ENCODE measurements at places on chromosomes 11 and 22. TPM values are rescaled to one million over a fixed set of nuclear protein-coding genes. Genes with fewer than 3 reads are reported as not detected.

DNA sequence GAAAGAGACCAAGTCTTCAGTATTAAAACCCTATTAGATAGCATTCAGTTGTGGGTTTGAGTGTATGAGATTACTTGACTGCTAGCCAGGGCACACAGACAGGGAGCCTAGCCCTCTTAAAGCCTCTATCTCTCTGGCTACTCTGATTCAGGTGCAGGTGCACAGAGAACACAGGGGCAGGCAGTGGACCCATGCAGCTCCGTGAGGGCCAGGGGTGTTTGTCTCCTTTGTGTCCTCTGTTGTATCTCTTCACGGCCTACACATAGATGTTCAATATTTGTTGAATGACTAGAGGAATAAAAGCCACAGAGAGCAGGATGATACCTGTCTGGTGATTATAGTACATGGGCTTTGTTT lies 21.5 kb upstream of the AIFM3 start:
- no peak overlapping the region for H3K4me3 ChIP-seq
- peaks cover 20% of the 10 kb centered on the region for H3K4me1 ChIP-seq
- H3K36me3 ChIP-seq = peaks cover 9% of the 10 kb centered on the region

GRCh38 chr11:69385832-69386427 lies 92.0 kb downstream of the MYEOV start:
- H3K36me3 ChIP-seq = 0 out of 2 replicates have a peak, but pooled peaks cover 5% of the 10 kb centered on the region
- no peak overlapping the region for H3K4me3 ChIP-seq
- DNase-seq = no peak
- no peaks in the 10 kb centered on the region for H3K4me1 ChIP-seq
- no peaks in the 10 kb centered on the region for H3K27me3 ChIP-seq

DNA sequence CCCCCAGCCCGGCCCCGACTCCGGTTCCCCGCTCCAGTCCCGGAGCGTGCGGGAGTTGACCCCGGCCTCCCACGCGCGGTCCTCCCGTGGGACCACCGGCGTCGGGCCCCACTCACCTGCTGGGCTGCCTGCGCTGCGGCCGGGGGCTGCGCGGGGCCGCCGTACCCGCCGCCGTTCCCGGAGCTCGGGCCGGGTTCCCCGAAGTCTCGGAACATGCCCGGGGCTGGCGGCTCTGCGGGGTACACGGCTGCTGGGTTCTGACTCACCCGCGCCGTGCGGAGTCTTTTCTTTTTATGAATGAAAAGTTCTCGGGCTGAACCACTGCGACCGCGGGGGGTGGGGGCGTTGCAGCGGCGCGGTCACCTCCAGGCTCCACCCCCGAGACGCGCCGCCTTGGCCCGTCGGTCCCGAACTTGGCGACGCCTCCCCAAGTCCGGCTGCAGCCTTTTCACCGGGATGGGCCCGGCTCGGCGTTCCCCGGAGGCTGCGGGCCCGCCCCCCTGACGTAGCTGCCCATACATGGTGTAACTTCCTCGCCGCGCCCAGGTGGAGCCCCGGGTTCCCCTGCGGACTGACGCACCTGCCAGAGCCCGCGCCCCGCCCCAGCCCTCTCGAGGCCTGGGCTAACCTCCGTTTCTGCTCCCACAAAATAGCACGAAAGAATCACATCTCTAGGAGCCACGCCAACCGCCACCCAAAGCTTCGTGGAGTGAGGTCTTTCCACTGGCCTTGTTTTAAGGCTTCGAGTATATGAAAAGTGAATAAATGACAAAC lies at the start of gene FOSL1:
Gene FOSL1, minus strand, starts transcription at position 264 of the 774 bp plus-strand sequence. Its CDS starts 49 bp downstream, at position 215.
- peaks cover 8% of the 10 kb centered on the region for H3K4me1 ChIP-seq
- H3K36me3 ChIP-seq = no peaks in the 10 kb centered on the region
- H3K27me3 ChIP-seq = peaks cover 59% of the 10 kb centered on the region
- no peak within 1 kb of the TSS for H3K27ac ChIP-seq

- DNase-seq = no peak
- no peak overlapping the region for H3K27ac ChIP-seq
- H3K36me3 ChIP-seq = no peaks in the 10 kb centered on the region
- no peak overlapping the region for H3K4me3 ChIP-seq
- no peaks in the 10 kb centered on the region for H3K27me3 ChIP-seq
Observed at GRCh38 chr11:65482306-65482850, 16.5 kb upstream of the MALAT1 start.

- H3K4me1 ChIP-seq = no peaks in the 10 kb centered on the region
- H3K36me3 ChIP-seq = no peaks in the 10 kb centered on the region
- H3K27ac ChIP-seq = no peak overlapping the region
- DNase-seq = peak; percentile 10
- no peaks in the 10 kb centered on the region for H3K27me3 ChIP-seq
Observed at GRCh38 chr11:111189466-111189865, 56.1 kb upstream of the POU2AF2 start.

GRCh38 chr11:119389611-119390254 lies 8.2 kb upstream of the USP2 start:
- H3K36me3 ChIP-seq = no peaks in the 10 kb centered on the region
- H3K4me3 ChIP-seq = no peak overlapping the region
- H3K27ac ChIP-seq = no peak overlapping the region

DNA sequence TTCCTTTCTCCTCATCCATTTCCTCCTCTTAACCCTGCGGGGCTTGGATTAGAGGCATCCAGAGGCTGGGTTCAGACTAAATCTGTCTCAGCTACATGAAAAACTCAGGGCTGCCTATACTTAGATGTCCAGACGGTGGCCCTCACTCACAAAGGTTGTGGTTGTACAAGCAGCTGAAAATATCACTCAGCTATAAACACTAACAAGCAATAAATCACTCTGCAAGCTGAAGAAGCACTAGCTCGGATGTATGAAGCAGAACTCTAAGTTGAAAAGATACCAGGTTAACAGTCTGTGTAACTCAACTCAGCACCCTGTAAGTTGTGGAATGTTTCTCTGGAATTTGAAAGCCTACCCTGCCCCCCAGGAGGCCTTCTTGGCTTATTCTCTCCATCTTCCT lies 82.9 kb downstream of the EXT2 start:
- H3K4me1 ChIP-seq = peaks cover 14% of the 10 kb centered on the region
- no peaks in the 10 kb centered on the region for H3K36me3 ChIP-seq
- H3K27me3 ChIP-seq = no peaks in the 10 kb centered on the region
- peak; percentile 61 for DNase-seq
- no peak overlapping the region for H3K4me3 ChIP-seq

- peaks cover 40% of the 10 kb centered on the region for H3K4me1 ChIP-seq
- H3K36me3 ChIP-seq = no peaks in the 10 kb centered on the region
- H3K27ac ChIP-seq = no peak overlapping the region
- H3K4me3 ChIP-seq = no peak overlapping the region
- H3K27me3 ChIP-seq = no peaks in the 10 kb centered on the region
Observed at GRCh38 chr22:26064048-26064447, 105.2 kb upstream of the SEZ6L start.

- no peaks in the 10 kb centered on the region for H3K27me3 ChIP-seq
- H3K4me3 ChIP-seq = no peak overlapping the region
- H3K4me1 ChIP-seq = no peaks in the 10 kb centered on the region
- H3K36me3 ChIP-seq = no peaks in the 10 kb centered on the region
- no peak overlapping the region for H3K27ac ChIP-seq
Observed at GRCh38 chr11:43997022-43997660, 50.6 kb upstream of the ACCSL start.

GRCh38 chr22:25169278-25170031 lies 30.2 kb upstream of the CRYBB3 start:
- no peaks in the 10 kb centered on the region for H3K36me3 ChIP-seq
- no peaks in the 10 kb centered on the region for H3K27me3 ChIP-seq
- H3K27ac ChIP-seq = no peak overlapping the region
- no peak overlapping the region for H3K4me3 ChIP-seq
- DNase-seq = no peak

DNA sequence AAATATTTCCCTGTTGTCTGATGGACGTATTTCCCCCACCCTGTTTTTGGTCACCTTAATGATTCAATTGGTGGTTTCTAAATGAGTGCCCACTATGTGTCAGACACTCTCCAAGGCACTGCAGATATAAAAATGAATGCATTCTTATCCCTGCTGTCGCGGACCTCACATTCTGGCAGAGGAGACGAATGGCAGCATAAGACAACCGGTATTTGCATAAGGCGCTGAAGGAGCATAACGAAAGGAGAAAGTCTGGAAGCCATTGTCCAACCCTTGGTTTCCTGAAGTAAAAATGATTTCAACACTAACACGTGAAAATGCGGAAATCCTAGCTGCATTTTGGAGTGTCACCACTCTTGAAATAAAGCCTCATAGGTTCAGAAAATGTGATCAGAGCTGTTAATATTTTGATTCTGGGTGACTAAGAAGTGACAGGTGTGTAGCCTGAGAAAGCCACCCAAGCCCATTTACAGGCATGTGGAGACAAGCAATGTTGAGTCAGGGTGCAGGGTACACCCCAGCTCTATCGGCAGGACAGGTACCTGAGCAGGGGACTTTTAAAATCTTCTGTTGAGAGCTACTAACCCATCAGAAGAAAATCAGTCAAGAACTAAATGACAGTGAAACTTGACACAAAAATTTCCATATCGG lies 10.1 kb upstream of the GAB2 start:
- no peak for DNase-seq
- no peak overlapping the region for H3K27ac ChIP-seq
- H3K36me3 ChIP-seq = no peaks in the 10 kb centered on the region

- H3K36me3 ChIP-seq = no peaks in the 10 kb centered on the region
- no peak overlapping the region for H3K4me3 ChIP-seq
- no peak for DNase-seq
- H3K27ac ChIP-seq = no peak overlapping the region
- no peaks in the 10 kb centered on the region for H3K4me1 ChIP-seq
Observed at GRCh38 chr11:101176381-101176780, 46.8 kb upstream of the PGR start.

DNA sequence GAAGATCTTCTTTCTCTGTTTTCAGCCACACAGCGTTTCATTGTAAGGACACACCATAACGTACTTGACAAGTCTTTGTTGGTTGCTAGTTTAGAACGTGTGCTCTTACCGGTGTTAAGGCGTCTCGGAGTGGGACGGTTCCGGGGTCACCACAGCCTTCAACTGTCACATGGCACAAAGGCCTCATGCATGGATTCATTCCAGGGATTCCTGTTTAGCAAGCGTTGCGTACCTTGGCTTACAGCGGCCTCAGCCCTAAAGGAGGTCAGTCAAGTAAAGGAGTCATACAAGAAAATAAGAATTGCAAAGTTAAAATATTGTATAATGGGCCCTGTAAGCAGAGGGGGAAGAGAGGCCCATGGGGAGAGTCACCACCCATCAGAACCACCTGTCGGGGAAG lies 2.2 kb upstream of the SCGB1A1 start:
- no peaks in the 10 kb centered on the region for H3K4me1 ChIP-seq
- H3K36me3 ChIP-seq = no peaks in the 10 kb centered on the region
- H3K27ac ChIP-seq = no peak overlapping the region
- DNase-seq = no peak

- peaks cover 20% of the 10 kb centered on the region for H3K4me1 ChIP-seq
- peaks cover 9% of the 10 kb centered on the region for H3K36me3 ChIP-seq
- no peak for DNase-seq
- H3K27ac ChIP-seq = no peak overlapping the region
Observed at GRCh38 chr22:20940186-20940651, 23.0 kb downstream of the CRKL start.

DNA sequence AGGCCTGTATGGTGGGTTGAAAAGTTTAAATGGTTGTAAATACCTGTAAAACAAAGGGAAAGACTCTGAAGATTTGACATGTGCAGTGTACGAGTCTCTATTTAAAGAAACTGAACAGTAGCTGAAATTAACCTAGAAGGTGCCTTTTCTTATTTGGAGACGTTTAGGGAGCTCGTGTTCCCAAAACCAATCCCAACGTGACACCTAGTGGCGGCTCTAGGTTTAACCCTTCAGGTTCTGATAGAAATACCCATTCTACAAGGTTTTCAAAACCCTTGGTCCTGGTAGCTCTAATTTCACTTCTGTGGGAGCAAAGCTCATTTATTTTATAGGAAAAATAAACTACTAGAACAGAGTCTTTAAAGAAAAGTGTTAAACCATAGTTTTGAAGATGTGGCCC lies 258.3 kb downstream of the LRRC4C start:
- H3K4me1 ChIP-seq = peaks cover 6% of the 10 kb centered on the region
- no peaks in the 10 kb centered on the region for H3K27me3 ChIP-seq
- H3K36me3 ChIP-seq = no peaks in the 10 kb centered on the region
- no peak overlapping the region for H3K27ac ChIP-seq
- no peak overlapping the region for H3K4me3 ChIP-seq

DNA sequence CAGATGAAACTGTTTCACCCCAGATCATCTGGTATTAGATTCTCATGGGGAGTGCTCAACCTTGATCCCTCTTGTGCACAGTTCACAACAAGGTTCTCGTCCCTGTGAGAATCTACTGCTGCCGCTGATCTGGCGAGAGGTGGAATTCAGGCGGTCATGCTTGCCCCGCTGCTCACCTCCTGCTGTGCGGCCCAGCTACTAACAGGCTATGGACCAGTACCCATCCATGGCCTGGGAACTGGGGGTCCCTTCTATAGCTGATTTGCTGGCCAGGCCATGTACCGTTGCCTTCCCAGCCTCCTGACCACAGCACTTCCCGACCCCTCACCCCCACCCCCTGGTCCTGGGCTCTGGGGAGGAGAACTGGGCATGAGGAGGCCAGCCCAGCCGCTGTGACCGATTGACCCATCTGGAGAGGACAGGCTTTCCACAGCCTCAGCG lies 2.6 kb downstream of the PHLDA2 start:
- H3K27ac ChIP-seq = no peak overlapping the region
- H3K36me3 ChIP-seq = no peaks in the 10 kb centered on the region
- H3K4me3 ChIP-seq = no peak overlapping the region
- H3K4me1 ChIP-seq = peaks cover 10% of the 10 kb centered on the region

DNA sequence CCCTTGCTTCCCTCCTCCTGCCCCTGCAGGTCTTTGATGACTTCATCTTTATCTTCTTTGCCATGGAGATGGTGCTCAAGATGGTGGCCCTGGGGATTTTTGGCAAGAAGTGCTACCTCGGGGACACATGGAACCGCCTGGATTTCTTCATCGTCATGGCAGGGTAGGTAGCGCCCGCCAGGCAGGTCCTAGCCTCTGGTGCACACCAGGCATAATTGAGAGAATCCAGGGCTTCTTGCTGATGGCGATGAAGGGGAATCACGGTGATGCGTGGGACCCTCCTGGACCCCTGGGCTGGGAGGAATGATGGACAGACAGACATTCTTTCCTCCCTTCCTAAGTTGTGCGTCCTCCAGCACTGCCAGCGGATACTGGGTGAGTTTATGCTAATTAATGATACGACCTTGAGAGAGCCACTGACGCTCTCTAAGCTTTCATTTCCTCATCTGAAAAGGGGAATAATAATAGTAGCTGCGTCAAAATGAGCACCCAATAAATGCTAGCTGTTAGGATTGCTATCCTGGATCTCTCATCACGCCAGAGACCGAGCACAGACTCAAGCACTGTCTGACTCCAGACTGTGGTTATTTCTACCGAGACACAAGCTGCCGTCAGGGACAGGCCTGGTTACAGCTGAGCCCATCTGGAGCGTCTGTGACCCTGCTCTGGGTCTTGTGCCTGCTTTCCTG lies 30.1 kb downstream of the CACNA1I start:
- no peak overlapping the region for H3K27ac ChIP-seq
- no peak for DNase-seq
- no peaks in the 10 kb centered on the region for H3K4me1 ChIP-seq
- H3K27me3 ChIP-seq = 0 out of 2 replicates have a peak, but pooled peaks cover 3% of the 10 kb centered on the region
- no peaks in the 10 kb centered on the region for H3K36me3 ChIP-seq

Gene CEND1
- polyA plus RNA-seq = 5.7 TPM

Gene ELF5
- polyA plus RNA-seq = not detected

Gene NEFH
- polyA plus RNA-seq = 6.3 TPM

Gene PGA5
- polyA plus RNA-seq = 0.45 TPM

Gene SLC6A5
- polyA plus RNA-seq = not detected

Gene ZNF214
- polyA plus RNA-seq = 2.2 TPM

Gene B4GALNT4
- 53.5 TPM for polyA plus RNA-seq

Gene ANGPTL5
- polyA plus RNA-seq = not detected

Gene C11orf87
- polyA plus RNA-seq = 0.50 TPM

Gene TRIM49
- polyA plus RNA-seq = not detected

Gene MYEOV
- polyA plus RNA-seq = 0.19 TPM

Gene PAAF1
- 18.1 TPM for polyA plus RNA-seq

Gene HOATZ
- polyA plus RNA-seq = not detected

Gene FGF3
- not detected for polyA plus RNA-seq

Gene MMP27
- not detected for polyA plus RNA-seq

Gene NFRKB
- 21.7 TPM for polyA plus RNA-seq

Measured in GM23338 (cell line).